ENCODE measurements at places on chromosomes 5 and 9.

DNA sequence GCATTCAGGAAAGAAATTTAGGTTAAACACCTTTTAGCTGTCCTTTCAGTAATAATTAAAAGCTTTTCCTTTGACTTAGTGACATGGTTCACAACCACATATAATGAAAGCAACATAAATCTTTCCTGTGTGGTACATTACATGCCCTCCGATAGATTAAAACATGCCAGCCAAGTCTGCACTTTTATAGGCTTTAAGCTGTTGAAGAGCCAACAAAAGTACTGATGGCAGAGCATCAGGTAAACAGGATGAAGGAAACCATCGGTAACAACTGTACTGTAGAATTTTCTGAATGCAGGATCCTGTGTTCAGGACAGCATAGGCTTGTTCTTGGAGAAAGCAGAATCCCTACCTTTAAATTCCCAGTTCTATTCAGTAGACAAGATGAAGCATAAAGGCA, 226.6 kb downstream of the MLLT3 start:
- DNase-seq = no peak

DNA sequence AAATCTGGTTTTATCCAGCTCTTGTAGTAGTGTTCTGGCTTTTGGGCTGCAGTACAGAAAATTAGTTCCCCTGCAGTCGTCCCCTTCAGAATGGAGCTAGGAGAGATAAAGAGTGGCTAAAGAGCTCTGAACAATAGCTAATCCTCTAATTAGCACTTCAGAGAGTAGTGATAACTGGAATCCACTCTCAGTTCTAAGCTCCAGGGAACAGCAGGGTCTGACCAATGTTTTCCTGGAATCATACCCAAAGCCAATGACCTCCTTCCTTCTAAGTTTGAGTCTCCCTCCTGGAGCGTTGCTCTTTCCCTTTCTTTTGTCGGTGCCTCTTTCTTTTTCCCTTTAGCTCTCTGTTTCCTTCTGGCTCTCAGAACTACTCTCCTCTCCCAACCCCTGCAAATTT, 47.4 kb downstream of the MFAP3 start:
- DNase-seq = no peak

DNA sequence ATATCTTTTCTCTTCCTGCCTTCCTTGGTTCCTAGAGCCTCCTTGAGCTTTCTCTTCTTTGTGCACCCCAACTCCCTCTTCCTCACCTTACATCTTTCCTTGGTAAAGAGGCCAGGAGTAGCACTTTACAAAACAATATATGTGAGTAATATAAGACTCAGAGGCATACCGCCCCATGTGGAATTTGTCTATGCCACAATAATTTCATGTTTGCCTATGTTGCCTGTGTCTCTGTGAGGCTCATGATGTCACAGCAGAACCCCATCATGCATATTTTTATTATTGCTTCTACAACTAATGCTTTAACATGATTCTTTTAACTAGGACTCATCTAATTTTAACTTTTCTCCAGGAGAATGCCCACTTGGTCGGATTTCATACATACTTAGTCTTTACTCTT, 15.0 kb upstream of the LVRN start:
- DNase-seq = no peak

GRCh38 chr5:69048230-69048629, 45.6 kb upstream of the SLC30A5 start:
- DNase-seq = no peak

DNA sequence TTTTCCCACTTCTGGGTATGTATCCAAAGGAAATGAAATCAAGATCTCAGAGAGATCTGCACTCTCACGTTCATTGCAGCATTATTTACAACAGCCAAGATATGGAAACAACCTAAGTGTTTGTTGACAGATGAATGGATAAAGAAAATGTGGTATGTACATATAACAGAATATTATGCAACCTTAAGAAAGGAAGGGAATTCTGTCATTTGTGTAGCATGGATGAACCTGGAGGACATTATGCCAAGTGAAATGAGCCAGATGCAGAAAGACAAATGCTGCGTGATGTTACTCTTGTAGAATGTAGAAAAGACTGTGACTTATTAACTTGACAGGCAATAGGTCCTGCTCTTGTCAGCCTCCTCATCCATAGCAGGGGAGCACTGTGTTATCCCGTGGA, 31.4 kb downstream of the PPARGC1B start:
- no peak for DNase-seq

DNA sequence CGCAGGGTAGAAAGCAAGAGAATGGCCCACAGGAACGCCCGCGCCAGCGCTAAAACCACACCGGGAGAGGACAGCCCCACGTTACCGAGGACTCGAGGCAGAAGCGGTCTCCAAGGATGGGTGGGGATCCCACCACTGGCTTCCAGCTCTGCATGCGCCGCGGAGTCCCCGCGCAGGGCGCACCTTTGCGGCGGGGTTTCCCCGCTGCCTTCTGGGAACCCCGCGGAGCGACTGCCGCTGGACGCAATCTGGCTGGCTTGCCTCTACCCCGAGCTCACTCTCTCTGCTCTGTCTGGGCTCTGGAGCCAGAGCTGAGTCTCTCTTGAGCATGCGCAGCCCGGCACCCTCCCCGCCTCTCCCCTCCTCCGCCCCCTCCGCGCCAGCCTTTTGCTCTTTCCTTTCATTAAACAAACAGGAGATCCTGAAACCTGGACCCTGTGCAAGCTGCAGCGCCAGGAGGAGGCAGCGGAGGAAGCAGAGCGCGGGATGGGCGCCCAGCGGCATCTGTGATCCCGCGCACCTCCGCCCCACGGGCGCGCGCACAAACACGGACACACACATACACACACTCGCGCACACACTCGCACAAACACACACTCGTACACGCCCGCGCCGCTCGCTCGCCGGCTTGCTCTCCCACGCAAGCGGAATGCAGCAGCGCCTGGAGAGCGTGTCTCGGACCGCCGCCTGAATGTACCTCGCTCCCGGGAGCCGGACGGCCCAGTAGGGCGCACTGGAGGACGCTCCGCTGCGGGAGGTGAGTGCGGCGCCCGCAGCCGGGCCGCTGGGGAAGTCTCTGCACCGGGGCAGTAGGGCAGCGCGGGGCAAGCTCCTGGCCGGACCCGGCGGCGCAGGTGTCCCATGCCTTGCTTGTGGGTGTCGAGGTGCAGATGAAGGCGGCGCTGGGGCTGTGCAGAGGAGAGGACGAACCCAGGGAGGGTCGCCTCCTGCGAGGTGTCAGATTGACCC, at the start of gene PLPPR1:
Gene PLPPR1, plus strand, starts transcription at position 382 of the 969 bp plus-strand sequence.
- DNase-seq = no peak

- no peak for DNase-seq
These were observed 6.2 kb downstream of the MYORG start for GRCh38 chr9:34370335-34370969.

DNA sequence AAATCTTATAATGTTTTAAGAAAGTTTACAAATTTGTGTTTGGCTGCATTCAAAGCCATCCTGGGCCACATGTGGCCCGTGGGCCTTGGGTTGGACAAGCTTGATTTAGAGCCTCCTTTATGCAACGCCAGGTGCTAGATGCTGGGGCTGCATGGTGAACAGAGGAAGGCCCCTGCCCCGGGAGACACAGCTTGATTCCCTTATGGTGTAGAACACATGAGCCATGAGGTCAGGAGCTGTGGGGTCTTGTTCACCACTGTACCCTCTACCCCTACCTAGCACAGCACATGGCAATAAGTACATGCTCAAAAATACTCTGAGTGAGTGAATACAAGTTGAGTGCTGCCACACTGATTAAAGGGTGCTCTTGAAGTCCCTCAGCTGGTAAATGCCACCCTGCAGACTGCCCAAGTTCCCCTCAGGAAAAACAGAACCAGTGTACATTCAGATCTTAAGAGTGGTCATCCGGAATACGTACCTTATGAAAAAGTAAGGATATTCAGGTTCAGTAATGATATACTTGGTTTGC, 71.9 kb downstream of the ARRDC3 start:
- DNase-seq = no peak

DNA sequence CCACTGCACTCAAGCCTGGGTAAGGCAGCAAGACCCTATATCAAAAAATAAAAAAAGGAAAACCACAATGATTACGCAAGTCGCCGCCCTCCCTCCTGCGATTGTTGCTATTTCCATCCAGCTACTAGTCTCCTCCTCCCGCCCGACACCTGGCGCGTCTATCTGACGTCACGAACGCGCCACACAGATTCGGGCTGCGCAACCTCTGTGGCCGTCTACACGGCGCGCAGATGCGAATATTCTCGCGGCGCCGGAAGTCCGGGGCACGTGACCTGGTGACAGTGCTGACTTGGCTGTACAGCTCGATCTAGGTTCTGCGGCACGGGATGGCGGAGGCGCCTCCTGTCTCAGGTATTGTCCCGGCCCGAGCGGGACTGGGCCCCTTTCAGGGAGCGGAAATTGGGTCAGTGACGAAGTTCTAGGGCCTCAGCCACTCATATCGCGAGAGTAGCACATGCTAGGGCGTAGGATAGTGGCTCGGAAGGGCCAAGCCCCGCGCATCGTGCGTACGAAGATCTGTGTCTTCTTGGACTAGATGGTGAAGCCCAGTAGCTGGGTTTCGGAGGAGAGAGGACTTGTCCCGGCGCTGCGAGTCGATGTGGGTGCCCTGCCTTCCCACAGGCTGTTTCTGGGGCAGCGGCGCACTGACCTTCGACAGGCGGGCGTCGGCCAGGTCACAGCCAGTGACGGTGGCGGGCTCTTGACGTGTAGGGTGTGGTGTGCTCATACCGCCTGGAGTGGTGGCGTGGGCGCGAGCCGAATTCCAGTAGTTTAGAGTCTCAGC, at the start of gene NFX1:
Gene NFX1, plus strand, starts transcription at position 270 of the 784 bp plus-strand sequence. Its CDS starts 57 bp downstream, at position 327.
- peak; percentile 96 for DNase-seq

GRCh38 chr5:56607074-56607473, 208.3 kb upstream of the MAP3K1 start:
- DNase-seq = no peak

GRCh38 chr5:118236108-118236849, 752.1 kb downstream of the DTWD2 start:
- DNase-seq = no peak

- no peak for DNase-seq
These were observed 566.9 kb downstream of the PDE4D start for GRCh38 chr5:59326596-59326995.

- no peak for DNase-seq
These were observed 94.4 kb downstream of the PDZD2 start for GRCh38 chr5:31733371-31733770.

- no peak for DNase-seq
These were observed 2.8 kb downstream of the RXRA start for GRCh38 chr9:134328841-134329575.

DNA sequence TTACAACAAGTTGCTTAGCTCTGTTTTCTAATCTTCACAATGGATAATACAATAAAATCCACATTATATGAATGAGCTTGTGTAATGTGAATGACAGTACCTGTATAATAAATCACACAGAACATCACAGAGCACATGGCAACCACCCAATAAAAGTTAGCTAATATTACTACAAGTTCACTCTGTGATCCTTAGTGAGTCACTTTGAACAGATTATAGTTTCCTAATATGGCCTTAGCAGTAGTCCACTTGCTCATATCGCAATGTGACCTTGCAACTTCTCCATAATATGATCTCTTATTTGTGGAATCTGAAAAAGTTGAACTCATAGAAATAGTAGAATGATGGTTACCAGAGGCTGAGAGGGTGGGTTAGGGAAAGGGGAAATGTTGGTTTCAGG, 361.3 kb downstream of the PTPRD start:
- no peak for DNase-seq

- no peak for DNase-seq
These were observed 18.8 kb upstream of the GNAQ start for GRCh38 chr9:78050421-78050820.

GRCh38 chr9:34536685-34537084, 13.9 kb upstream of the ENHO start:
- no peak for DNase-seq

DNA sequence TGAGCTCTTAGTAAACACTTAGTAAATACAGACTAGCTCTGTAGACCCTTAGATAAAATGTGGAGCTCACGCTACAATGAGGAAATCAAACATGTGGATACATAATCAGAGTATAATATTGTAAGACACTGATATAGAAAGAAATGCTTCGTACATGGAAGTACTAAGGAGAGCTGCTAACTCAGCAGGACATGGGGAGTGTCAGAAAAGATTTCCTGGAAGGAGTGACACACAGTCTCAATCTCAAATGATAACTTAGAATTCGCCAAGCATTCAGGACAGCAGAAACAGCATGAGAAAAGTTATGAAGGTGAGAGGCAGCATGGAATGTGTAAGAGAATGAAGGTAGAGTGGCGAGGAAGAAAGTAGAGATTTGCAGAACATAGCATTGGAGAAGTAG, 80.8 kb downstream of the ZNF622 start:
- no peak for DNase-seq

GRCh38 chr9:6827439-6828145, 69.8 kb downstream of the KDM4C start:
- no peak for DNase-seq

- no peak for DNase-seq
These were observed 189.7 kb downstream of the PSAT1 start for GRCh38 chr9:78486661-78487060.

GRCh38 chr5:177458912-177459350, 12.3 kb downstream of the PRR7 start:
- no peak for DNase-seq

- DNase-seq = no peak
These were observed 265.7 kb downstream of the FAM170A start for GRCh38 chr5:119895066-119895465.

DNA sequence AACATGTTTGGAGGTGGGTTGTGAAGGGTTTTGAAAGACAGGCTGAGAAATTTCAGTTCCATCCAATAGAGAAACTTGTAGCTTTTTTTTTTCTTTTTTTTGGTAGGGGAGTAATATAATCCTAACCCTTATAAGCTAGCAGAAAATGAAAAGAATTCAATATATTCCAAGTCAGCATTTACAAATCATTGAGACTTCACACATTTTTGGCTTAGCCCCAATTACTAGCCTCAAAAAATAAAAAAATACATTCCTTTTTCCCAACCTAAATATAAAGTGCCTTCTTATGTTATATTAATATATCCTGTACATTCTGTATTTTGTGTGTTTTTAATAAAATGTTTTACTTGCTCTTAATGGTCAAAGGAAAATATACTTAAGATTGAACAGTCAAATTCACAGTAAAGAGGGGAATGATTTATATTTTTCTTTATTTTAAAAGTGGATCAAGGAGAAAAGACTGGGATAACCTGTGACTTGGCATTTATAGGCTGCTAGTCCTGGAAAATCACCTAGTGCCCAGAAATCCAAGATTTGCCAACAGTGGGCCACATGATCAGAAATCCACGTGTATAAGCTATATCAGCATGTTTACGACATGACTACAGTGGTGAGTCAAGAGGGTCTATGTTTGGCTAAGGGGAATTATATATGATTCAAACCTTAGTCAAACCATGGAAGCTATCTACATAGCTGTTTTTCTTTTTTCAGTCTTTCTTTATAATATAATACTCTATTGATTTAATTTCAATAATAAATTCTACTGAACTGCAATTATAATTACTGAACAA, 14.5 kb downstream of the HACD4 start:
- no peak for DNase-seq

- DNase-seq = no peak
These were observed 96.6 kb downstream of the LHX2 start for GRCh38 chr9:124108216-124108615.

DNA sequence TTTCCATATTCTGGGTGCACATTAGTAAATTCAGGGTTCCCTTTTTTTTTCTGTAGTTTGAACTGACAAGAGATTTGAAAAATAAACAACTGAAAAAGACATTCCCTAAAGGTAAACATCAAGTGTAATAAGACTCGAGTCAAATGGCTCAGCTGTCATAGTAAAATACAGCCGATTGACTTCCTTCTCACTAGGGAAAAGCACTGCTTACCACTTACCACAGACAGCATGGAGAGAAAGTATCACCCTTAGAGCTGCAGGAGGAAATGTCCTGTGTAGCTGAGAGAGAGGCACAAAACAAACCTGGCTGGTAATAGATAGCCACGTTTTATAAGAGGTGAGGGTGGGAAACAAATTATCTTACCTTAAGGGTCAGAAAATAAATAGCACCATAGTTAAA, 12.1 kb upstream of the DMAC1 start:
- no peak for DNase-seq
